Astrocyte of the spinal cord (primary cell): ENCODE measurements at places on chromosomes 12 and 14.

- no peak for DNase-seq
These were observed 234.7 kb downstream of the ADGRD1 start for GRCh38 chr12:131188131-131189050.

DNA sequence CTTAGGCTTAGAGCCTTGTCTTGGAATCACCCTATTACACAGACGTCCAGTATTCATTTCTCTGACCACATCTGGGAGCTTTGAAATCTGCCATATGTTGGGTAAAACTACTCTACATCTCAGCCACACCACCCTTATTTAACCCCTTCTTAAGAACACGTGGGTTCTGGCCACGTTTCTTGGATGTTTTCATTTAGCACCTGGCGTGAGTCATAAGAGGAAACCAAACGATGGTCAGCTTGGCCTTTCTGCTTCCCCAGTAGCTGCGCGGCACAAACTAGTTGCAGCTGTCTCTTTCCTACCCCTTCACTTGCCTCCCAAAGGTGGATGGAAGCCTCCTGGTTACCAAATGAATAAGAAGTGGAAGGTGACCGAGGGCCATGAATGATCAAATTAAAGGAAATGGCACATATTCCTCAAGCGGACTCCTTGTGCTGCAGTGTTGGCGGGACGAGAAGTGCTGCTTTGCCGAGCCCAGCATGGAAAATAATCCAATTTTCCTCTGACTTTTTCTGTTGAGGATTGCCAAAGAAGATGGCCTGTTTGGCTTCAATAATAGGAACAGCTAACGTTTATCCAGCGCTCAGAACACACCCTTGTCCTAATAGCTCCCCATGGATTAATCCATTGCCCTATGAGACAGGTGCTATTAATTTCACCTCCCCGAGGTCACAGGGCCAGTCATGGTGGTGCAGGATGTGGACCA lies 154.1 kb downstream of the ZNF664 start:
- no peak for DNase-seq

DNA sequence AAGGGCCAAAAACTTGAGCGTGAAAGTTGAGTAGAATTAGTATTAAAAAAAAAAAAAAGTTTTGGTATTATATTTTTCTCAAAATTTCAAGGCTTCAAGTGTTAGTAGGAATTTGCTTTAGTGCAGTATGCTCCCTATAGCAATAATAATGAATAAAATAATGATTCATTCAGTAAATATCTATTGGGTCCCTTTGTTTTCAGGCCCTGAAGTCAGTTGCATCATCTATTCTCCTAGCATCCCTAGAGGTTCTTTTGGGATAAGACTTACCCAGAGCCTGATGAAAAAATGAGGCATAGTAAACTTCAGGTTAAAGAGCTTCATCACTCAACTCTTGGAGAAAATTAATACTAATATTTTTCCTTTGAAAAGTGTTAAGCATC lies 1.1 kb downstream of the KMT5A start:
- peak; percentile 55 for DNase-seq

- DNase-seq, result no peak
These were observed 2.7 kb upstream of the NFKBIA start for GRCh38 chr14:35407306-35407630.

DNA sequence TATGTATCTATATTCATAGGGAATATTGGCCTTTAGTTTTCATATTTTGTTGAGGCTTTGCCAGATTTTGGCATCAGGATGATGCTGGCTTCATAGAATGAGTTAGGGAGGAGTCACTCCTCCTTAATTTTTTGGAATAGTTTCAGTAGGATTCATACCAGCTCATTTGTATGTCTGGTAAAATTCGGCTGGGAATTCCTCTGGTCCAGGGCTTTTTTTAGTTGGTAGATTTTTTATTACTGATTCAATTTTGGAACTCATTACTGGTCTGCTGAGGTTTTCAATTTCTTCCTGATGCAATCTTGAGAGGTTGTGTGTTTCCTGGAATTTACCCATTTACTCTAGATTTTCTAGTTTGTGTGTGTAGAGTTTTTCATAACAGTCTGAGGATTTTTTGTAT lies 175.2 kb downstream of the EPS8 start:
- DNase-seq, result no peak

- no peak for DNase-seq
These were observed 183.3 kb downstream of the RBM19 start for GRCh38 chr12:113782873-113783272.

DNA sequence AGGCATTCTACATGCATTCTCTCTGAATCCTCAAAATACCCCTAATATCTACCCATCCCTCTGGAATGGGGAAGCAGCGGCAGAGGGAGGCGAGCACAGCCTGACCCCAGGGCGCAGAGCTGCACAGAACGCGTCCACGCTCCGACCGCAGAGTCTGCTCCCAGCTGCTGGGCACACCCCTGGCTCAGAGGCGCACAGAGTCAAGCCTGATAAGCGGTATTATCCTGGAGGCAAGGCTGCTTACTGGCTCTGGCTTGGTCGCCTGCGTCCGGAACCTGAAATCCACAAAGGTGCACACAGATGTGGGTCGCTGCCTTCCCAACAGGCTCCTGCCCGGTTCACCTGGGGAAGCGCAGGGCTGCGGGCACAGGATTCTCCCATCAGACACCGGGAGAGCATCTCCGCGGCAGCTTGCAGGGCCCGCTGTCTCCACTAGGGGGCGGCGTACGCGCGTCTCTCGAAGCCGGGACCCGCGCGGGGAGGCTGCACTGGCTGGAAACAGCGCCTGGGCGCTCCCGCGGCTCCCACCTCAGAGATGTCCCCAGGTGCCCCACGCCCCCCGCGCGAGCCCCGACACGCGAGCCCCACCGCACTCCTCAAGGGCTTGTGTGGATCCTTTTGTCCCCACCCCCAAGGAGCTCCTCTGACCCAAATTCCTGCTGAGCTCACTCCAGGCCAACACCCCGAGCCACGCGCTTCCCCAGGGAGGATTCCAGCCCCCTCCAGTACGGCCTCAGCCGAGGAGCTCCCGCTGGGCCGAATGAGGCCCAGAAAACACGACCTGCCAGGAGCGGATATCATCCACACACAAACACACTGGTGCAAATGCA lies 120.1 kb upstream of the FZD10 start:
- no peak for DNase-seq

DNA sequence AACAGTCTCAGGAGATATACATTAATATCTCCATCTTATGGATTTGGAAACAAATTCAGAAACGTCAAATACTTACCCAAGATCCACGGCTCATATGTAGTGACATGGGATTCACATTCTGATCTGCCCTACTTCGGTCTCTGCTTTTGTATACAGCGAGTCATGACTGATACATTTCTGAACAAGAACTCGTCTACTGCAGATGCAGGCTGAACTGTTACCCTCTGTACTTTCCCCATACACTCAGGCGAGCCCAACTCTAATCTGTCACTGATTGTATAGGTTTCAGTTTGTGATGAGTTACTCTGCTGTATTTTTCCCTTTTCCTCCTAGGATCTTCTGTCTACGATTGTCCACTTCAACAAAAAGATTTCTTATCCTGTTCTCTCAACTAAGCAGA lies 441.6 kb downstream of the CCDC91 start:
- DNase-seq, result no peak

DNA sequence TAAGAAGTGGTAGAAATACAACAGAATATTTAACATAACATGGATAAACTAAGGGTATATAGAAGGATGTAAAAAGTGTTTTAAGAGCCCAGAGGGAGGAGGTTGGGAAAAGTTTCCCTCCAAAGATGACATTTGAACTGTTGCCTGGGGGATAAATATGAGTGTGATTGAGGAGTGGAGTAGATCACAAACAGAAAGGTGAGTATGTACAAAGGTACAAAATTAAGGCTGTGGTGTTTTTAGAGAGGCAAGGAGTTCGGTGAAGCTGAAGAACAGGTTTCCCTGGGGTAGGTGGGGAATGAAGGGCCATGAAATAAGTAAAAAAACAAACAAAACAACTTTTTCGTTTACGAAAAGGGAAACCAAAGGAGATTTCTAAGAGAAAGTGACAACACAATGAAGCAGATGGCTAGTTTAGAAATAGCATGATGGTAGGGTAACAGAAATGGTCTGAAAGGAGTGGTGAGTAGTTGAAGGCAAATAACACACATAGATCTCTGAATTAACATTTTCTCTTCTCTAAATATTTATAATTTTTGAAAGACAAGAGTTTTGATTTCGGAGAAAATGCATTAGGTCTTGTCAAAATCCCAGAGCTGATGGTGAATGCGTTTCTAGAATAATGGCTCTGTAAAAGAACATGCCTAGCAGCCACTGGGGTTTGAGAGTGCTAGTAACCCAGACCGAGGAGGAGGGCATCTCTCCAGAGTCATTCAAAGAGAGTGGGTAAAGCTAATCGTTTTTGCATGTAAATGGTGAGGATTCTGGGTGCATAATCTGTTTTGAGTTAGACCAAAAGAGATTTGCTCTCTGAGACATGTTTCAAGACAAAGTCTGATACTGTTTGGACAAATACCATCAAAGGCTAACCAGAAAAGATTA lies 240.4 kb upstream of the DCN start:
- no peak for DNase-seq

DNA sequence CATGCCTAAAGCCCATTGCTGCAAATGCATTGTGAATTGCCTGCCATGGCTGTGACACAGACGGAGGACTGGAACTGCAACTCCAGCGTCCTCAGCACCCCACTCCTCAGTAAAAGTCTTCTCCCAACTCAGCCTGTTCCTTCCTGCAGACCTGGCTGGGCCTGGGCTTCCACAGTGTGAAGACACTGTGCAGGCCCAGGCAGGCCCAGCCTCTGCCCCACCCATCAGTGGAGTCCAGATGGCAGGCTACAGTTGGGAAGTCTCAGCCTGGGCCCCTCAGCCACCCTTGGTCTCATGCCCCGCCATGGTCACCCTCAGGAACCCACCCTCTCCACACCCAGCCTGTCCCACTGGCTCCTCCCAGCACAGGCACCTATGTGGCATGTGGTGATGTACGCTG lies 22.0 kb downstream of the VSX2 start:
- DNase-seq, result no peak

- DNase-seq, result peak; percentile 11
These were observed 15.2 kb upstream of the RNASE12 start for GRCh38 chr14:20606190-20606901.

DNA sequence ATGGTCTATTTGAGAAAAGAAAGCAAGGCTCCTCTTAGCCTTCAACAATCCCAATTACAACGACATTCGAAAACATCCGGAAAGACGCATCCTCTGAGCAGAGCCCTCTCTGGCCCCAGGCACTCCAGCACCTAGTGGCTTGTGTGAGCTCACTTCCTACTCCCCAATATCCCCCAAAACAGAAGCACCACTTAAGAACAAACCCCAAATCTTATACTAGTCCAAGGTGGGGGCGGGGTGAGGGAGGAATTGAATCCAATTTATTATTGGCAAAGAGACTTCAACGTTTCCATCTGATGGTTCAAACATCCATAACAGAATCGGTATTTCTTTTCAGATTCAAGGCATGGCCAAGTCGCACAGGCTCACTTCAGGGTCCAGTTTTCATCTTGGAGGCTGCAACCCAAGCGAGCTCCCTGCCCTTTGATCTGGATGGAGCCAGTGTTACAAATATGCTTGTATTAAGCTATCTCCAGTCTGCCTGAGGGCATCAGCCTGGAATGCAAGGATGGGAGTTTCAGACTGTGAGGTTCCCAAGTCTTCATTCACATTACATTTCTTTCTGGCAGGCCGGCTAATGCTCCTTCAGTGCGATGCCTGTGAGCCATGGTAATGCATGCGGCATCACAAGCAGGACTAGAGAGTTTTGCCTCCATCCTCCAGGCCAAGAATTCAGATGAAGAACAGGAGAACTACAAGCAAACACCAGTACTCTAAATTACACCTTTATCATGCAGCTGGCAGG lies 132.5 kb upstream of the FOXN3 start:
- no peak for DNase-seq
